ENCODE measurements at places on chromosomes 12 and 14. TPM values are rescaled to one million over a fixed set of nuclear protein-coding genes. Genes with fewer than 3 reads are reported as not detected.

DNA sequence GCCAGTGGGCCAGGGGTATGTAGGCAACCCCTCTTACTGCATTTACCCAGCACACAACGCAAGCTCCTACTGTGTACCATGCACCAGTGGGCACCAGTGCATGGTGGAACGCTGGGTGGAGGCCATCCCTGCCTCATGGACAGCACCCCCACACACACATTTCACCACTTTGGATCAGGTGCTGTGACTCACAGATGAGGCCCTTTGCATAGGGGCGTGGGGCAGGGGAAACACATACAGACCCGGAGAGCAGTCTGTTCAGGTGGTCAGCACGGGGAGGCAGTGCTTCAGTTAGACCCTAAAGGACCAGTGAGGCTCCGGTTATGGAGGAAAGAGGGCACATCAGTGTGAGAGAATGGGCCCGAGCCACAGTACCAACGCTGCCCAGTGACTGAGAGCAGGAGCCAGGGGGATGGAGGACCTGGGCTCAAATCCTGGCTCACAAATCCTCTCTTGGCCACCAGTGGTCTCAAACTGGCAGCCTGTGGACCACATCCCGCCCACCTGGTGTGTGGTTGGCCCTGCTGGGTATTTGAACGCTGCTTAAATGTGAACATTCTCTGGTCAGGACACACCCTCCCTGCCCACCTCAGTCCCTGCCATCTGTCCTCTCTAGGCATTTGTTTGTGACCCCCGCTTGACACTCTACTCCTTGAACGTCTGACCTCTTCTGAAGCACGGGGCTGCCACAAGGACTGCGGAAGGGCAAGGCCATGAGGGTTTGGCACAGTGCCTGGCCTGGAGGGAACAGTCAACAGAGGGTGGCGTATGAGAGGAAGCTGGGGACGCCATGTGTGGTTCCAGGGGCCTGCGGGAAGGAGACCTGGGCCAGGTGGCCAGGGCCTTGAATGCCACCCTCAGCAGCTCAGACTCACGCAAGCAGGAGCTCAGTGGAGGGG is 46.7 kb downstream of the FAM222A start:
- DNase-seq, result no peak

- no peak for DNase-seq
These were observed 160.1 kb downstream of the TMX1 start for GRCh38 chr14:51400139-51400538.

- no peak for DNase-seq
These were observed 4.2 kb upstream of the SLC8A3 start for GRCh38 chr14:70192915-70193314.

- DNase-seq, result no peak
These were observed 113.2 kb downstream of the ERC1 start for GRCh38 chr12:1104088-1104800.

GRCh38 chr12:131639270-131639940 is 71.5 kb upstream of the SFSWAP start:
- DNase-seq, result no peak

DNA sequence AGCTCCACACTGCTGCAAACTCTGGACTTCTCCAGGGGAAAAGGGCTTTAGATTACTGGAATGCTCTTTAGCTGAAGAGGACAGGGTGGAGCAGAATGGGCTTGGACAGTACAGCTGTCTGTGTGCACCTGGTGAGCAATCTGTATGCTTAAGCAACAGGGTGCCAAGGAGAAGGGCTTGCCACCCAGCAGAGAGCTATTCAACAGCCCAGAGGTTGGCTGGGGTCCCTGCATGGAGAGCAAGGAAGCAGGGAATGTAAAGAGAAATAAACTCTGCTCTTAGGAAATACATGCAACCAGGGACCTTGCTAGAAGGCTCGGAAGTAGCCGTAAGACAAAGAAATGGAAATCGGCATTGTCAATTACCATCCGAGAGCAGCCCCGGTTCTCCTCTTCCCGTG is 53.0 kb upstream of the CORO1C start:
- no peak for DNase-seq

DNA sequence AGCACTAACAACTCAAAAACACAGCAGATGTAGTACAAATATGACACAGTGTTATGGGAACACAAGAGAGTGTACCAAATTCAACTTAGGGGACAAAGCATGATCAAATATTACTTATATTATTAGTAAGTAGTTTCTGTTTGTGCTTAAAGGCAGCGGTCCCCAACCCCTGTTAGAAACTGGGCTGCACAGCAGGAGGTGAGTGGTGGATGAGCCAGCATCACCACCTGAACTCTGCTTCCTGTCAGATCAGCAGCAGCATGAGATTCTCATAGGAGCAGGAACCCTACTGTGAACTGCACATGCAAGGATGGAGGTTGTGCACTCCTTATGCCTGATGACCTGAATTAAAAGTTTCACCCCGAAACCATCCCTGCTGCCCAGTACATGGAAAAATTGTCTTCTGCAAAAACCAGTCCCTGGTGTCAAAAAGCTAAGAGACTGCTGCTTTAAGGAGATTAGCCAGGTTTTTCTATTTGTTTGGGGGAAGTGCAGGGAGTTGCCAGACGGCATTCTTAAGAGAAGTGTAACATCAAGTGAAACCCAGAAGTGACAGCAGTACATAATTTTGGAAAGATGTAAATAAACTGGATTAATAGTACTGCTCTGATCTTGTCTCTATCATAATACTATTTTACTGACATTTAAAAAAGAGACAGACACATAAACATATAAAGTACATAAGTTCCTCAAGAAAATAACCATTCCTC is 26.7 kb downstream of the GTF2A1 start:
- DNase-seq, result no peak

GRCh38 chr14:94823556-94824341 is 53.8 kb upstream of the GSC start:
- no peak for DNase-seq

- DNase-seq, result no peak
These were observed 6.0 kb upstream of the VAMP1 start for GRCh38 chr12:6476489-6476888.

TMTC1 gene
- total RNA-seq, result 12.9 TPM

SLC41A2 gene
- total RNA-seq, result 10.3 TPM

RD3L gene
- not detected for total RNA-seq
